Central memory CD8-positive, alpha-beta T cell (primary cell): ENCODE measurements at places on chromosomes 12 and 14.

GRCh38 chr14:55977392-55978150, 140.6 kb upstream of the PELI2 start:
- peaks cover 3% of the 10 kb centered on the region for H3K27me3 ChIP-seq
- no peaks in the 10 kb centered on the region for H3K4me1 ChIP-seq
- H3K27ac ChIP-seq: no peak overlapping the region
- no peaks in the 10 kb centered on the region for H3K36me3 ChIP-seq

DNA sequence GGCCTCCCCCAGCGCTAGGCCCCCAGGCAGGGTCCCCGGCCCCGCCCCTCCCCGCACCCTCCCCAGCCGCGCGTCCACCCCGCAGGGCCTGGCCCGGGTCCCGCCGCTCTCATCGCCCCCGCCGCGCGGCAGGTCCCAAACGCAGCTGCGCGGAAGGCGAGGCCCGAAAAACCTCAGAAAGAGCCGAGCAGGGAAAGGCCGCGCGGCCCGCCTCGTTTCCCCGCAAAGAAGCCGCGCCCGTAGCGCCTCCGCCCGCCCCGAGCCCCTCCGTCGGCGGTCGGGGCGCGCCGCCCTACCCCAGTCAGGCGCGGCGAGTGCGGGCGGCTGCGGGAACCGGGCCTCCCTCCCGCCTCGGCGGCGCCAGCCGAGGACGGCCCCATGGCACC, 324 bp downstream of the POLE start:
- H3K4me3 ChIP-seq: peak overlapping the region; percentile 80
- H3K27me3 ChIP-seq: no peaks in the 10 kb centered on the region
- H3K27ac ChIP-seq: peak overlapping the region; percentile 41
- H3K4me1 ChIP-seq: peaks cover 18% of the 10 kb centered on the region

DNA sequence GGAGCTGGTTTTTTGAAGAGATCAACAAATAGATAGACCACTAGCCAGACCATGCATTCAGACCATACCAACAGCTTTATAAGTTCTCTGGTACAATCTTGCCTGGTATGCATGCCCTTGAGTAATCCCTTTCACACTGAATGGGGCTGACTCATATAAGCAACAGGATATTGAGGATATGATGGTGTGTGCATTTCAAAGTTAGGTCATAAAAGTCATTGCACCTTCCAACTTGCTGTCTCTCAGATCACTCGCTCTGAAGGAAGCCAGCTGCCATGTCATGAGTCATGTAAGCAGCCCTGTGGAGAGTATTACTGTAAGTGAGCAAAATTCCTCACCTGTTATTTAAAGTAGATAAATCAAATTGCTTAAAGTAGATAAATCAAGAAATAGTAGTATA, 45.0 kb upstream of the OR6J1 start:
- peaks cover 90% of the 10 kb centered on the region for H3K27me3 ChIP-seq
- no peak overlapping the region for H3K4me3 ChIP-seq
- H3K27ac ChIP-seq: no peak overlapping the region
- no peaks in the 10 kb centered on the region for H3K4me1 ChIP-seq

- H3K27me3 ChIP-seq: no peaks in the 10 kb centered on the region
- H3K27ac ChIP-seq: no peak overlapping the region
- H3K36me3 ChIP-seq: peaks cover 2% of the 10 kb centered on the region
- no peak for DNase-seq
- H3K4me3 ChIP-seq: no peak overlapping the region
These were observed 277.7 kb downstream of the VRK1 start for GRCh38 chr14:97074856-97075255.

DNA sequence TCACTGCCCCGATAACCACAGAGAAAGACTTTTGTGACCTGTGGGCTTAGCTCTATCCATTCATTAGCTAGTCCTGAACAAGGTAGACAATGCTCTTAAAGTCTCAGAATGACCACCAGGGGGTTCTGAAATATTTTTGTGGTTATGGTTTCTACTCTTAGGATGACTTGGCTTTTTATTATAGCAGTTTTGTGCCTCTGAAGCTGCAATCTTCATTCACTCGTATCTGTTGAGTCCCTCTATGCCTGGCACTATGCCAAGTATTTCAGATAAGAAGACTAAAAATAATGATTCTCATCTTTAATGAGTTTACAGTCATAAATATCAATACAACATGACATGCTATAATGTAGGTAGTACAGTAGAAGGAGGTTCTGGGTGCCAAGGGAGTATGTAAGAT, 130.8 kb upstream of the TRHDE start:
- H3K4me1 ChIP-seq: no peaks in the 10 kb centered on the region
- no peaks in the 10 kb centered on the region for H3K36me3 ChIP-seq
- H3K4me3 ChIP-seq: no peak overlapping the region
- no peak overlapping the region for H3K27ac ChIP-seq

GRCh38 chr12:126493366-126494108, 1428.3 kb downstream of the AACS start:
- DNase-seq: no peak
- H3K4me3 ChIP-seq: no peak overlapping the region
- H3K27ac ChIP-seq: no peak overlapping the region

DNA sequence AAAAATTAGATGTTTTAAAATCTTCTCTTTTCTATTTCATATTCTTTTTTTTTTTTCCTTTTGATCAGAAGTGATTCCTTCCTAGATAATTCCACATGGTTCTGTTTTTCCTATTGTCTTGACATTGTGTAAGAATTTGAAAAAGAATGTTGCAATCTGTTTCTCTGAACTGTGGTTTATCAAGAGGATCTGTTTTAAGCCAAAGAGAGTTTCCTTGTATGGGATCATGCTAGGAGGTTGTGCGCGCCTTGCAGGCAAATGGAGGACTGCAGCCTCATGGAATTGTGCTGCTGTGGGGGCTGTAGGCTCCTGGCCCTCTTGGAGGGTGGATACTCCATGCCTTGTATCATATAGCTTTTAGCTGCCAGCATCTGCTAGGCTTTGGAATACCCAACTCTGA, 43.3 kb upstream of the MBIP start:
- H3K36me3 ChIP-seq: no peaks in the 10 kb centered on the region
- H3K4me1 ChIP-seq: no peaks in the 10 kb centered on the region
- no peak overlapping the region for H3K27ac ChIP-seq
- H3K27me3 ChIP-seq: no peaks in the 10 kb centered on the region

DNA sequence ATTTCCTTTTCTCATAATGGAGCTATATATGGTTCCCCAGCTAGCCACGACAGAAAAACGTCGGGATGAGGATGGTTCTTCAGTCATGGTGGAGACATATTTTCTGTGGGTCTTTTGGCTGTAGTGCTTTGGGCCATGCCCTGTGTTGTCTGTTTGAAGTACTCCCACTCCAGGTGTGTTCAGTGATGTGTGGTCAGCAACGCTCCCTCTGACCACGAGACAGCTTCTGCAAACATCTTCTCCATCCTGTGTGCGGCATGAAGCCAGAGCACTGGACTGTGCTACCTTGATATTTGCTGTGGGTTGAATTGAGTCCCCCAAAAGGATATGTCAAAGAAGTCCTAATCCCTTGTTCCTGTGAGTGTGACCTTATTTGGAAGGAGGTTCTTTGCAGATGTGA, 931.2 kb downstream of the NRXN3 start:
- no peak for DNase-seq
- H3K36me3 ChIP-seq: peaks cover 3% of the 10 kb centered on the region
- H3K27me3 ChIP-seq: no peaks in the 10 kb centered on the region
- no peaks in the 10 kb centered on the region for H3K4me1 ChIP-seq
- H3K27ac ChIP-seq: no peak overlapping the region

- H3K36me3 ChIP-seq: no peaks in the 10 kb centered on the region
- peaks cover 11% of the 10 kb centered on the region for H3K27me3 ChIP-seq
- DNase-seq: no peak
- H3K4me1 ChIP-seq: no peaks in the 10 kb centered on the region
- H3K27ac ChIP-seq: no peak overlapping the region
- no peak overlapping the region for H3K4me3 ChIP-seq
These were observed 130.4 kb downstream of the BRMS1L start for GRCh38 chr14:35956376-35957085.

- no peaks in the 10 kb centered on the region for H3K4me1 ChIP-seq
- no peak overlapping the region for H3K4me3 ChIP-seq
- peaks cover 4% of the 10 kb centered on the region for H3K36me3 ChIP-seq
- no peak for DNase-seq
These were observed 16.3 kb downstream of the SERPINA1 start for GRCh38 chr14:94372021-94372605.

- no peak overlapping the region for H3K27ac ChIP-seq
- H3K4me1 ChIP-seq: no peaks in the 10 kb centered on the region
- H3K36me3 ChIP-seq: peaks cover 2% of the 10 kb centered on the region
- DNase-seq: no peak
- H3K4me3 ChIP-seq: no peak overlapping the region
These were observed 113.2 kb downstream of the APAF1 start for GRCh38 chr12:98758331-98758730.

DNA sequence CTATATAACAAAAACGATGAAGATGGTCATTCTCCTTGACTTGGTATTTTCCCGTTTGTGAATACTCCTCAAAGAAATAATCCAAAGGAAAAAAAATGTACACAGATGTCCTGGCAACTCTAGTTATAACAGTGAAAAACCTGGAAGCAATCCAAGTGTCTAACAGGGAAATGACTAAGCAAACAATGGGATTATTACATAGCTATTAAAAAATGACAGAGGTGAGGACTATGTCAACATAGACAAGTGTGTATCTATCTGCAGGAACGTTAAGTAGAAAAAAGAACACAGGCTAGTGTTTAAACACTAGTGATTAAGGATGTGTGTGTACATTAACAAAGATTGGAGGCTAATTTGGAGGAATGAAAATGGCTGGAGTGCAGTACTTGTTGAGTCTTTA, 5.9 kb upstream of the APOLD1 start:
- no peak for DNase-seq
- no peak overlapping the region for H3K27ac ChIP-seq
- no peaks in the 10 kb centered on the region for H3K4me1 ChIP-seq
- H3K27me3 ChIP-seq: no peaks in the 10 kb centered on the region
- no peaks in the 10 kb centered on the region for H3K36me3 ChIP-seq
- no peak overlapping the region for H3K4me3 ChIP-seq
